Stimulated activated CD4-positive, alpha-beta T cell treated with anti-CD3 and anti-CD28 coated beads, Interleukin-4, amount 100 ng/mL, for 24 hours (primary cell): ENCODE measurements at places on chromosomes 4 and X.

DNA sequence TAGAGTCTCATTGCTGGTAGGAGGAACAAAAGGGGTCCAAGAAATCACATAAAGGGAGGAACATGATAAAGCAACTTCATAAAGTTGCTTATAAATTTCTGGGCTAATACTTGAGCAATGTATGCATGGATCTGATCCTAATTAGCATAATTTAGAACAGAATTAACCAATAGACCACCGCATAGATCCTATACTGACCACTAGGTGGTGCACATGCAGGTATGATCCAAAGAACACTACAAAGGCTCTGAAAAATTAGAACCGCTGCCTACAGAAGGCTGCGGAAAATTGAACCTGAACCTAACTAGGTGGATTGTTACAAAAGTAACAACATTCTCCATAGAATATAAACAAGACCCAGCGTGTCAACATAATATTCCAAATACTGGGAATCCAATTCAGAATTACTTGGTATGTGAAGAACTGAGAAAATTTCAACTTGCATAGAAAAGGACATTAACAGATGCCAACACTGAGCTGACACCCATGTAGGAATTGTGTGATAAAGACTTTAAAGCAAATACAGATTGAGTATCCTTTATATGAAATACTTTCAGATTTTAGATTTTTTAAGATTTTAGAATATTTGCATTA lies 23.3 kb downstream of the BRCC3 start:
- DNase-seq, result peak; percentile 30

GRCh38 chrX:135345107-135345589 lies 35.9 kb downstream of the ETDC start:
- no peak for DNase-seq

GRCh38 chr4:129037093-129037492 lies 56.2 kb downstream of the SCLT1 start:
- DNase-seq, result no peak

- DNase-seq, result no peak
Observed at GRCh38 chr4:87838890-87839591, 6.3 kb downstream of the MEPE start.

GRCh38 chr4:17094876-17095210 lies 196.4 kb upstream of the LDB2 start:
- no peak for DNase-seq

DNA sequence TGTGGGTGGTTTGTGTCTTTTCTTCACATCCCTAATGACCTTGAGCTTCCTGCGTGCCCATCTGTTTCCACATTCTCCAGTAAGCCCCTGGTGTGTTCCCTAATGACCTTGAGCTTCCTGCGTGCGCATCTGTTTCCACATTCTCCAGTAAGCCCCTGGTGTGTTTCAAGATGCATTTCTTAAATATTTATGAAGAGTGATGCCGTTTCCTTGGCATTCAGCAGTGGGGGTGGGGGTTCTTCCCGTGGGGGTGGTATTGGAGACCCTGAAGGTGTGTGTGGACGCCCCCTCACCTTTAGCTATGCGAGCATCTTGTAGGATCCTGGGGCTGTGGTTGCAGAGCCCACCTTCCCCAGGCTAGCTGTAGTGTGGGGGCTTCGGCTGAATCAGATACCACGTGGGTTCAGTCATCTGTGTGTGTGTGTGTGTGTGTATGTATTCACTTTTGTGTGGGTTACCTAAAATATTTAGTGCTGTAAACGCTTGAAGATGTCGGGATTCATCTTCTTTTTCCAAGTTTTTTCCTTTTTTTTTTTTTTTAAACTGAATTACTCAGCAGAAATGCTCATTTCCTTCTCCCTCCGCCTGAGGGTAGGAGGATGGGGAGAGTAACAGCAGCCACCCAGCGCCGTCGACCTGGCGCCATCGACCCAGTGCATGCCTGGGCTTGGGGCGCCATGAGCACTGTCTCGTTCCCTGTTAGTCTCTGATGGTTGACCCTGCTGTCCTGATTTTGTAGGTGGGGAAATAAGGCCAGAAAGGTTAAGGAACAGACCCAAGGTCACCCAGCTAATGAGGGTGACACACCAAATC lies 9.9 kb downstream of the NSG1 start:
- DNase-seq, result no peak

DNA sequence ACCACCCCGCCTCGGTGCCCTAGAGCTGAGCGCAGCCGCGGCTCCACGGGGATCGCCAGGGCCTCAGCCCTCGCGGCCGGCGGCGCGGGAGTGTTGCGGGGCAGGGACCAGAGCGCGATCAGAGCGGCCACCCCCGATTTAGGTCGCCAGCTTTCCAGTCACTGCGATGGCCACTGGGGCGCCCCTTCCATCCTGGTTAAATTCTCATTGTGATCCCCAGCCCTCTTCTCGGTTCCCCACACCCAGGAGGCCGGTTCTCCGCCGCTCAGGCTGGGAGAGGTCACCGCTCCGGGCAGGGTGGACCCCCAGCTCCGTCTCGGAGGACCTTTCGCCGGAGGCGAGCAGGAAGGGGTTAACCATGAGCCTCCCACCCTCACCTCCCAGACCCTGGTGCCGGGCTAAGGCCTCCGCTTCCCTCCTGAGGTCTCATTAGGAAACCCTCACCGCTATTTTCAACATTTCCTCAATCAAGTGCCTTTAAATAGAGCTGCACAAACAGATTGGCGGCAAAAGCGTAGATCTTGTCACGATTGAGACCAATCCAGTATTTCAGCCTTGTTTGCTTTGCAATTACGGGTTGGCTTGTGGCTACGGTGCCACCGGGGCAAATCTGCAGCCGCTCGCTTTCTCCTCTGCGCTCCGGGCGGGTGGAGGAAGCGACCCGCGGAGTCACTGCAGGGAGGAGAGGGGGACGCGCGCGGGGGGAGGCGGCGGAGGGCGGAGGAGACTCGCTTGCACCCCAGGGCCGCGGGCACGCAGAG lies 8.3 kb upstream of the HAND2 start:
- no peak for DNase-seq

- no peak for DNase-seq
Observed at GRCh38 chr4:187617113-187617512, 378.5 kb upstream of the ZFP42 start.

DNA sequence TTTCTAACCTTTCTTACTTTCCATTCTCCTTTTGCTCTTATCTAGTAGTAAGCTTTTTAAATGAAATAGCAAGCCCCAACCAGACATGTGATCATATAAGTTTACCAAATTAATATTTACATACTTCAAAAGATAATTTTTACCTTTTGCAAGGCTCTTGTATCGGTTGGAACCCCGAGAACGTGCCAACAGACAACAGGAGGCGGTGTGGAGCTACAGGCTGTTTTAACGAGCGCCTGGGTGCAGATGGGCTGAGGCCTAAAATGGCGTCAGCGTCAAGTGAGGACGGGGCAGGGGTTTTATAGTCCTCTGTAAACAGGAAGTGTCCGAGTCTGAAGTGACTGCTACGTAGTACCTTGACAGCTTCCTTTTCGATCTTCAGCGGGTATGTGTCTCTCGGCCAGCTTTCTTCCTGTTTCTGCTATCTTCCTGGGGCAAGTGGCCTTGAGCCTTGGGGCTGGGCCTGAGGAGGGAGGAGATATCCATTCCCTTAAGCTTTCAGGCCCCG lies 342.7 kb downstream of the GALNTL6 start:
- DNase-seq, result no peak
